Esophagus muscularis mucosa (tissue), 4 donors: ENCODE measurements at places on chromosomes 2 and 18. TPM values are rescaled to one million over a fixed set of nuclear protein-coding genes. Genes with fewer than 3 reads are reported as not detected.
A peak's percentile ranks its signal among the peaks of the same experiment; 100 is the strongest.

DNA sequence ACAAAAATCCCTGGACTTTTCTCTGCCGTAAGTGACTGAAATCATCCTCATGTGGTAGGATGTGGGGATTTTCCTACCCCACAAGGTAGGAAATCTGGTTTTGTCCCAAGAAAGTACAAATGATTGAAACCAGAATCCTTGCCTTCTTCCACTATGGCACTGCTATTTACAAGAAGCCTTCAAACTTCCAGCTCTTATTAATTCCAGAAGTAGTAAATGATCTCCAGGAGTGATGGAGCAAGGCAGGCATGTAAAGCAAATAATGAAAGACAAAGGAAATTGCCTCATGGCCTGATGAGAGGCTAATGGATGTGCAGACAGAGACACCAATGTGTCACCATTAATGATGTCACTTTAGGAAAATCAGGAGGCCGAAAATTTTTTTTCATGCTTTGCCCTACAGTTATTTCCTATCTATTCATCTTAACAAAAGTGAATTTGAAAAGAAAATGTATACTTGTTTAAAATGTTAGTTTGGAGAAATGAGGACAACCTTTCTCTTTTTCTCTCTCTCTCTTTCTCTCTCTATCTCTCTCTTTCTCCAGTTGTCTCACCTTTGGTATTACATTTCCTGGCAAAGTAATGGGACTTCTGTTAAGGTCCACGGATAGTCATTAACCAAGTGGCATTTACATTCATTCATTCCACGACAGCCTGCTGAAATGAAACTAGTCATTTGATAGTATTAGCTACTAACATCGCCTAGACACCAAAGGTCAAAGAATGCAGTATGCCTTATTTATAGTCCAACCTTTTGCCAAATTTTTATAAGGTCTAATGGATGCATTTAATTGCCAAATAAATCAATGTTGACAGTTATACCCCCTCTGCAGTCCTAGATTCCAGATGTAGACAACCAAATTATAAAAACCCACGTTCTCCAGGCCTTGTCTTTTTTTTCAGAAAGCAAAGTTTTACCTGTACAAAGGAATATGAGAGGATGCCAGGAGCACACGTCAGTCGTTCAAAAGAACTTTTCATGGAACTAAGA is 5.0 kb upstream of the EVA1A start:
- no peak for DNase-seq

GRCh38 chr2:230758566-230759480 is 46.2 kb downstream of the CAB39 start:
- DNase-seq = no peak

GRCh38 chr2:239273280-239274234 is 127.3 kb downstream of the HDAC4 start:
- no peak for DNase-seq

- no peak for DNase-seq
Observed at GRCh38 chr2:152648336-152648735, 68.9 kb downstream of the PRPF40A start.

- no peak for DNase-seq
Observed at GRCh38 chr2:207260021-207260420, 94.3 kb upstream of the KLF7 start.

DNA sequence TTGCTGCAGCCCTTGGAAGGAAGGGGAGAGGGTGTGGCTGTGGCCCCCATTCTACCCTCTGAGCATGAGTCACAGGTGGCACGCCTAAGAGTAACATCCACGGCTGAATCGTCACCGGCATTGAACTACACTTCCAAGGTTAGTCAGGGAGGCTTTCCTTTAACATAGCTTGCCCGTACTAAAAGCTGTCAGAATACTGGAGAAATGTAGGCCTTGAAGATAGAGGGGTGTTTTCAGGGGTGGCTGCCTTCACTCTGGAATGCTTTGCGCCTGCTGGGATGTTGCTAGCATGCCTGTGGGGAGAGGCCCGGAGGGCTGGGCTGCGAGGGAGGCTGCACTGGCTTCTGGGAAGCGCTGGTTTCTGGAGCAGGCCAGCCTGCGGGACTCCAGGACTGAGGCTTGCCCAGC is 333.7 kb downstream of the AGAP1 start:
- DNase-seq = no peak

DNA sequence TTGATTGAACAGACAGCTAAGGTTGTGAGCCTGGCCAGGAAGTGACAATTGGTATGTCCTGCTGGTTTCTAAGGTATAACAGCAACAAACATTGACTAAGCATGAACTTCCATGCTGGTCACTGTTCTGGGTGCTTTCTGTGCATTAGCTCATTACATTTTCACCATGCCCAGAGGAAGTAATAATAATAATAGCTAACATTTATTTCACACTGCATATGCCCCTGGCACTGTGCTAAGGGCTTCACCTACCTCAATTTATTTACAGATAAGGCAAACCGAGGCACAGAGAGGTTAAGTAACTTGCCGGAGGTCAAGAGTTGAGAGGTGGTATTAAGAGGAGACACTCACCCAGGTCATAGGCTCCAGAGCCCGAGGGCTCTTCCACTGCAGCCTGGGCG is 113.6 kb downstream of the PDCL3 start:
- peak; percentile 84 for DNase-seq

DNA sequence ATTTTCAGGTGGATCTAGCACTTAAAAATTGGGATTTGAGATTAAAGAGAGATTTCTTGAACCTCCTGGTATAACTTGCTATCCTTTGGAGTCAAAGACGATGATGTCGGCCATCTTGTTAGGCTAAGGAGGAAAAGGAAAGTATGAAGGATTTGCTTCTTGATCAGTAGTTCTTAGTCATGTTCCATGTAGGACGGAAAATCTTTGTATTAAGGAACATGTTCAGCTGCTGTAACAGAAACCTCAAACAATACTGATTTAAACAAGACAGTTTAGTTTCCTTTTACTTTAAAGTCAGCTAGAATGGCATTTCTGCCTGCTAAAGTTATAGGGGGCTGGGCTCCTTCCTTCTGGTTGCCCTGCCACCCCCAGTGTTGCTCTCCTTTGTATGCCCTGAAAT is 56.4 kb upstream of the MGAT5 start:
- no peak for DNase-seq

- DNase-seq = no peak
Observed at GRCh38 chr18:76496194-76496890, 1.3 kb upstream of the ZNF516 start.

GRCh38 chr2:65739927-65740326 is 307.5 kb upstream of the SPRED2 start:
- DNase-seq = no peak

GRCh38 chr2:11577101-11577883 is 43.4 kb downstream of the GREB1 start:
- DNase-seq = no peak

GRCh38 chr2:55301277-55301676 is 32.2 kb upstream of the MTIF2 start:
- no peak for DNase-seq

GRCh38 chr2:105418522-105418921 is 19.7 kb upstream of the FHL2 start:
- no peak for DNase-seq

- DNase-seq = no peak
Observed at GRCh38 chr2:75390169-75390568, 170.6 kb downstream of the EVA1A start.

DNA sequence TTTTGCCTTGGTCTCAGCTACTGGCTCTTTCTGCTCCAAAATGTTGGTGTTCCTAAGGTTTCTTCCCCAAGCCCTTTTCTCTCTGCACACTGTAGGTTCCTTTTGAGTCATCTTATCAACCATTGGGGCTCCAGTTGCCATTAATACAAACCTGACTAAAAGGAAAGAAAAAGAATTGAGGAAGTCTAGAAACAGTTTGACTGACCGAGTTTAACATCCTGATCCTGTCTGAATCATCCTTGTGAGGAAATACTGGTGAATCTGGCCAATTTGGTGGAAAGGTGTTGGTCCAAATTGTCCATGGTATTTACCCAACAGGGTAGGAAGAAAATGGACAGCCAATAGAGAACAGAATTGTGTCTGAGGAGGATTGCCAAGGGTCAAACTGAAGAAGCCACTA is 38.3 kb downstream of the CRYGD start:
- no peak for DNase-seq

- no peak for DNase-seq
Observed at GRCh38 chr2:190697421-190697820, 48.5 kb downstream of the NAB1 start.

DNA sequence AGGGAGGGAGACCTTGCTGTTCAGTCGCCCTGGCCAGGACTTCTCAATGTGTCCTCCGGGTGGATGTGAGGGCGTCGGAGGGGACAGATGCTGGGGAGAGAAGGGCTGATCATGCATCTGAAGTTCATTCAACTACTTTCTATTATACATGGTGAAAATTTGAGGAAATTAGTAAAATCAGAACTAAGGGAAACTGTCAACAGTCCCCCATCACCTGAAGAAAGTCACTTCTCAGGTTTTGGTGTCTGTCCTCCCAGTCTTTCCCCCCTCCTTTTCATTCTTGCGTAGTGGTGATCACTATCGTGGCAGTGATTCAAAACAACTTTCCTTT is 17.4 kb upstream of the ACKR3 start:
- DNase-seq = no peak

DNA sequence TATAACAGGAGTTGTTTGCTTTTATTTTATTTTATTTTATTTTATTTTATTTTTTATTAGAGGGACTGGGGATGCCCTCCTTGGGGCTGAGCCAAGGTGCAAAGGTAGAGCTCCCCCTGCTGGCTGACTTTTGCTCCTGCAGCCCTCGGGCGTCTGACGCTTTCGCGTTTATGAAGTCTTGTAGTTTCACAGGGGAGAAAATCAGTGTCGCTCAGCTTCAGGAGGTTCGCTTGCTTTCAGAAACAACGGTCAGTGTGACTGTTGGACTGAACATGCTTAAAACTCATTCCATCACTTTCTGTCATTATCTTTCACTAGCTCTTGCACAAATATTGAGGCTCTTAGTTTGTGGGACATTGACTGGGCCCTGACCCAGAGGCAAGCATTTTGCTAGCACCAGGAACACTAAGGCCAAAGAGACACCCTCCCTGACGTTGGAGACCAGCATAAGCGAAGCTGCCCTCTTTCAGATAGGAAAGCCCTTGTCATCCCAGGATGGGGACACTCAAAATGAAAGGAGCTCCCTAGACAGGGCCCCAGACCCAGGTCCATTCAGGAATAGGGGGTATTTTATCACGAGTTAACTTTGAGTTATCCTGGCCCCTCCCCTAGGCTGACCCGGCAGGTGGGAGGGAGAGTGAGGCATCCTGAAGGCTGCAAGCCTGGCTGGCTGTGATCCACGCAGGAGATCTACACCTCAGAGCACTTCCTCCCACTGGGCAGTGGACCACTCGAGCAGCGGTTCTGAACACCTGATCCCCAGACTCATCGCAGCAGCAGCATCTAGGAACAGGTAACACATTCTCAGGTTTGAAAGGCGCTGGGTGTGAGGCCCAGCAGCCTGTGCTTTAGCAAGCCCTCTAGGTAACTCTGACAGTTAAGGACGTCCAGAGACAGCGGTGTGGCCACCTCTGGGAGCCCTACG is 34.4 kb downstream of the LGALSL start:
- no peak for DNase-seq

GRCh38 chr2:143581134-143581533 is 451.9 kb downstream of the ARHGAP15 start:
- DNase-seq = no peak

DNA sequence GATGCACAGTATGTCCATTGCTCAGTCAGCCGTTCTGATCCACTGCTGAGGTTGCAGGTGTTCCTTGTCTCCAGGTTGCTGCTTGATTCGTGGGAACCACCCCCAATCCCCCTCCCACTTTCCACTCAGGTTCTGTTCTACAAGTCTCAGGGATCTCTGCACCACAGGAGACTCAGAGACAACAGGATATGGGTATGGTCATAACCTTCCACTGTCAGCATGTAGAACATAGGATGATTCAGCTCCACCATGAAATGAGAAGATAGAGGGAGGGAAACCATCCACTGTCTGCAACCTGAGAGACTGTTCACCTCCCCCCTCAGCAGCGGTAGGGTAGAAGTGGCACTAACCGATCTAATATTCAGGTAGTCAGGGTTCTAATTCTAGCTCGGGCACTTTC is 19.0 kb upstream of the KLF7 start:
- no peak for DNase-seq

GRCh38 chr2:57370882-57371585 is 675.6 kb upstream of the VRK2 start:
- no peak for DNase-seq

DNA sequence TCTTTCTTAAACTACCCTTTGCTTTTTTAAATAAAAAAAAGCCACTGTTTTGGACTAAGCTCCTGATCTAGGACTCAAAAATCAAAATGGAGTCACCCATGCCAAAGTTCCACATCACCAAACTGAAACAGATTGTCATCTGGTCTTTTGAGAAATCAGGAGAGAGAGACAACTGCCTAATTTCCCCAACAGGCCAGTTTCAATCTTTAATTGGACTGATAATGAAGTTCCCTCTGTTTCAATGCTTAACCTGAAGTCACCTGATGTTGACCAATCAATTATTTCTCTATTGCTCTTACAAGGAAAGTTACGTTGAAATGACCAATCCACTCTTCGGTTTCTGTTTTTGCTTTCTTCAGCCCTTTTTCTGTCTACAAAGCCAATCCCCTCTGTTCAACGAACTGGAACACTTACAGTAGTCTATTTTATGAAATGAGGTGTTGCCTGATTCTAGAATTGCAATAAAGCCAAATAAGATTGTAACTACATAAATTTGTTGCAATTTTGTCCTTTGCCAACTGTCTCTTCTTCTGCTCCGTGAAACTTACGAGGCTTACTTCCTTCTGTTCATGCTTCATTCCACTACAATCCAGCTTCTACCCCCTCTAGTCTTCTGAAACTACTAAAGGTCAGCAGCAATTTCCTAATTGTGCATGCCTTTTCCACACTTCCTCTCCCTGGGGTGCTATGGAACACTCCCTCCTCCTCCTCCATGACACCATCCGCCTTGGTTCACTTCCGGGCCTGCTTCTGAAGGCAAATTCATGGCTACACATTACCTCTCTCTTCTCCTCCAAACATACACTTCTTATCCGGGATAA is 95.2 kb upstream of the CD302 start:
- DNase-seq = no peak

DNA sequence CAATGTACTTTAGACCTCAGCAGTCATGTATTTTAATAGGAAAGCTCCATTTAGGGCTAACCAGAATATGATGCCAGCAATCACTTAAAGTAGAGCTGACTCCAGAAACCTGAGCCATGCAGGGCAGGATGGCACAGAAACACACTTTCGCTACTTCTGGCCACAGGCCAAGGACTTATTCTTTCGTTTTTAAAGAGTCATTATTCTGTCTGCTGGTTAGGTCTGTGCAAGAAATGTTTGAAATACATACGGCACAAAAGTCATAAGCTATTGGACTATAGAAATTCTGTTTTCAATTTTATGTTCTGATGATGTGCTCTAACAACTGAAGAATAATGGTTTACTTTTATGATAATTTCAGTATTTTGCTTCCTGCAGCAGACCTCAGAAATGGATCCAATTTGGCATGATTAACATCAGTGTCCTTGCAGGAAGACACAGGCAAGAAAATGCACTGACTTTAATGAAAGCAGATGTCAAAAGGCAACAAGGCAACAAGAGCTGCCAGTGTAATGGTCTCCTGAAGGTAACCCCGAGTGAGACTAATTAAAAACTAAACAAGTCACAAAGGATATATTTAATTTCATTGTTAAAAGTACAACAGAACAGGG is 114.4 kb upstream of the CHRNA1 start:
- DNase-seq = no peak

Gene PDE11A
- total RNA-seq = under 0.01 TPM

Gene CYTIP
- total RNA-seq = 3.3 TPM

Gene HOXD10
- total RNA-seq = not detected

Gene UGT1A7
- not detected for total RNA-seq

Gene SPP2
- not detected for total RNA-seq

Gene KIF3C
- 6.6 TPM for total RNA-seq

Gene SLC11A1
- total RNA-seq = 32.0 TPM

Gene FBXO36
- total RNA-seq = 2.7 TPM

Gene KCNS3
- 19.9 TPM for total RNA-seq

Gene DSG3
- total RNA-seq = not detected

Gene DYSF
- total RNA-seq = 17.4 TPM
